ENCODE measurements at places on chromosomes 6 and 20.
A peak's percentile ranks its signal among the peaks of the same experiment; 100 is the strongest.

DNA sequence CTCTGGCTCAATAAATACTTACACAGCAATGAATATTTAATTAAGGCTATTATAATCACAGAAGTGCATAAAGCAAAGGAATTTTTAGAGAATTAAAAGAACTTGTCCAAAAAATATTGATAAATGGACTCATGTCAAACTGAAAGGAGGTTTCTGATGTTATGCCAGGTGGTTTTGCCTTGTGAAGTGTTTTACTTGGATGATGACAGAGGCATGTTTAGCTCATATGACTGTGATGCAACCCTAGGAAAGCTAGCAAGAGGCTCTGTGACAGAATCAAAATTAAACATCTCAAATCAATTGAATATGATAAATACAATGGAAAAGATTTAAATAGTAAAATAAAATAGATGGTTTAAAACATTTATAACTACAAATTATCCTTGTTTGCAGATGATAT, 137.3 kb downstream of the TMEM200A start:
- DNase-seq = no peak

GRCh38 chr20:39800548-39800947, 838.4 kb downstream of the DHX35 start:
- DNase-seq = no peak

GRCh38 chr6:82612475-82613039, 248.9 kb downstream of the TPBG start:
- no peak for DNase-seq

GRCh38 chr20:60816901-60817300, 435.2 kb upstream of the CDH4 start:
- DNase-seq = no peak

GRCh38 chr6:130381012-130381411, 15.2 kb downstream of the TMEM200A start:
- no peak for DNase-seq

GRCh38 chr6:108559884-108560462, 744 bp upstream of the FOXO3 start:
- DNase-seq = no peak

GRCh38 chr20:49394264-49394663, 88.2 kb downstream of the KCNB1 start:
- DNase-seq = no peak

DNA sequence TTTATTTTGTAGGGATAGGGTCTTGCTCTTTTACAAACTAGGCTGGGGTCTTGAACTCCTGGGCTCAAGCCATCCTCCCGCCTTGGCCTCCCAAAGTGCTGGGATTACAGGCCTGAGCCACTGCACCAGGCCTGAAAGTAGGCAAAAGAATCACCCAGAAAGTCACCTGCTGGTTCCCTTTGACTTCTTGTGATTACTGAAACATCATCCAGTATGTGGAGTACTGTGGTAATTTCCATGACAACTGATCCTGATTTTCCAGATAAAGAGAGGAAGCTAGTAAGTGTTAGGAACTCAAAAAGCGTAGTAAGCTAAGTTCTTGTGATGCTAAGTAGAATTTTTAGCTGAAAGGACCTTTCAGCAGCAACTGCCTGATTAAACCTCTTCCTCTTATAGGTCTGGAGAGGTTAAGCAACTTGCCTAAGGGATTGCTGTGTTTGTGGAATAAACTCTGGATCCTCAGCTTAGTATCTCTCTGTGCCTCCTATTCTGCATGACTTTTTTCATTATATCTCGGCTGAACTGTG, 16.8 kb downstream of the RALY start:
- DNase-seq = no peak

- no peak for DNase-seq
Observed at GRCh38 chr6:140774080-140774505, 1358.6 kb upstream of the GJE1 start.

- DNase-seq = no peak
Observed at GRCh38 chr6:136901212-136901784, 20.8 kb upstream of the SLC35D3 start.

- DNase-seq = no peak
Observed at GRCh38 chr20:10487142-10488136, 52.3 kb downstream of the SLX4IP start.

GRCh38 chr6:43313813-43314212, 5.2 kb upstream of the CRIP3 start:
- no peak for DNase-seq

- no peak for DNase-seq
Observed at GRCh38 chr20:49690899-49691620, 22.6 kb downstream of the B4GALT5 start.

GRCh38 chr6:11766589-11767450, 11.8 kb downstream of the ADTRP start:
- DNase-seq = no peak

GRCh38 chr6:26571592-26572296, 25.0 kb upstream of the ABT1 start:
- no peak for DNase-seq

- no peak for DNase-seq
Observed at GRCh38 chr20:1467355-1468116, 887 bp upstream of the NSFL1C start.

GRCh38 chr6:152587473-152587872, 49.7 kb downstream of the SYNE1 start:
- DNase-seq = no peak

GRCh38 chr6:152048921-152049320, 241.4 kb downstream of the ESR1 start:
- no peak for DNase-seq

DNA sequence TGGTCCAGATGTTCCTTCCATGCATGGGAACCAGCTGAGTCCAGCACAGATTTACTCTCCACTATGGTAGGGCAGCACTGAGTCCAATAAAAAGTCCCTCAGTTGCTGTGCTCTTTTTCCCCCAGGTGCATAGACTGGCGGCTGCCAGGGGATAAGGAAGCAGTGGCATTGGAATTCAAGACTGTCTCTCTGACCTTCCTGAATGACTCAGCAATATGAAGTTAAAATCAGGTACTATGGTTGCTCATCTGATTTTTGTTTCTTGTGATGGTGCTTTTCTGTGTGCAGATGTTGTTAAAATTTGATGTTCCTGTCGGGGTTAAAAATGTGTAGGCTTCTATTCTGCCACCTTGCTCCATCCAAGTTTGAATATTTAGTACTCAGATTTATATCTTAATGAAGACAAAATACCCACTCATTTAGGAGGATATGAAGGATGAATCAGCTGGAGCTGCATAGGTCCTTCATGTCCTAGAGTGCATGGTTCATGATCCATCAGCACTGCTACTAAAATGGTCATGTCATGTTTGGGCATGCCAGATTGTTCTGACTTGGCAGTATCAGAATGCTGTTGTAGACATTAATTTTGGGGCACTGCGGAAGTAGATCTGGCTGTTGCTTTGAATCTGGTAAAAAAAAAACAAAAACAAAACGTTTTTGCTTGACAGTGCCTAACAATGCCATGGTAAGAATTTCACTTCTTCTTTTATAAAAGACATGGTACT, 321.2 kb upstream of the MAP3K7 start:
- DNase-seq = no peak

GRCh38 chr6:56571605-56572004, 71.1 kb downstream of the DST start:
- DNase-seq = no peak

GRCh38 chr20:47821481-47822100, 36.3 kb upstream of the SULF2 start:
- no peak for DNase-seq

DNA sequence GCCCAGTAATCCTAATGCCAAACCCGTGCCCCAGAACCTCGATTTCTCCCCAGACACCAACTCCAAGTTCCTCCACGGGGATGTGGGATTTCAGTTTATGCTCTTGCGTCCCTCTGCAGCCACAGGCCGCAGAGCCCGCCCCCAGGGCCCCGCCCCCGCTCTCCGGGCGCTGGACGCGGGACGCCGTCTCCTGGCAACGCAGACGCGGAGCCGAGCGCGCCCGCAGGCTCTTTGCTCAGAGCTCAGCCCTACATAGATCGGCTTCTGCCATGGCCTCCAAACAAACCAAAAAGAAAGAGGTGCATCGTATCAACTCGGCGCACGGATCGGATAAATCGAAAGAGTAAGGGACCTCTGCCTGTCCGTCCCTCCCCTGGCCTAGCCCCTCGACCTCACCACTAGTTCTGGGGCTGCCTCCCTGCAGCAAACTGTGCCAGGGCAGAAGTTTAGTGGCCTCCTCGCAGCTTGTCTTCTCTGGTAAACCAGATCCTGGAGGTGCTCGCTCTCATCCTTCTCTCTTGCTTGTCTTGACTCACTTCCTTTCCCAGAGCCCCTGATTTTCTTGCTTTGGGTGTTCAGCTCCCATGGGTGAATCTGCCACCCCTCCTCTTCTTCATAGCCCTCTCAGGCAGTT, at the start of gene ADGB:
ADGB (plus strand) TSS at position 201 of the 634 bp plus-strand sequence; CDS start at position 270, 69 bp downstream.
- DNase-seq = peak; percentile 3

DNA sequence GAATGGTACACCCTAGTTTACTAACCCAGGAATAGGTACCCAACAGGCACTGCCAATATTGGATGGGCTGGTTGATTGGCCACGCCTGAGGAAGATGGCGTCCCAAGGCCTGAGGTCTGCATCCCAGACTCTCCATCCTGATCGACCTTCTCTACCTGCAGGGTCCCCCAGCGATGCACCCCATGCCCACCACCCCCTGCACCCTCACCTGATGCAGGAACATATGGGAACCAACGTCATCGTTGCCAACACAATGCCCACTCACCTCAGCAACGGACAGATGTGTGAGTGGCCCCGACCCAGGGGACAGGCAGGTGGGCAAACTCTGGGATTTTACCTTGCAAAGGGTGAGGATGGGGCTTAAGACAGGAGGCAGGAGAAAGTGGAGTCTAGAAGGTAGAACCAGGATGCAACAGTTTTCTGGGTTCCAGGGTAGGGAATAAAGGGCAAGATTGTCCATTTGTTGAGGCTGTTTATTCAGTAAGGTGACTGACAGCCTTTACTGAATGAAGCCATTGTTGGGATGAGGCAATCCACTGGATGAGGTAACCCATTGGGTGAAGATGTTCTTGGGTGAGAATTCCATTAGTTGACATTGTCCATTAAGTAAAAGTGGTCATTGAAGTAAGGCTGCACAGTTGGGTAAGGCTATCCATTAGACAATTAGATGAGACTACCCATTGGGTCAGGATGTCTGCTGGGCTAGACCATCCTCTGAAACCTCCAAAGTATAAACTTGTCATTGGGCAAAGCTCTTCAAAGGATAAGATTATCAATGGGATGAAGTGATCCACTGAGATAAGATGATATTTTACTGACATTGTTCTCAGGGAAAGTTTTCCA, 47.3 kb upstream of the TTPAL start:
- no peak for DNase-seq

GRCh38 chr6:106671651-106672050, 42.3 kb downstream of the QRSL1 start:
- no peak for DNase-seq

DNA sequence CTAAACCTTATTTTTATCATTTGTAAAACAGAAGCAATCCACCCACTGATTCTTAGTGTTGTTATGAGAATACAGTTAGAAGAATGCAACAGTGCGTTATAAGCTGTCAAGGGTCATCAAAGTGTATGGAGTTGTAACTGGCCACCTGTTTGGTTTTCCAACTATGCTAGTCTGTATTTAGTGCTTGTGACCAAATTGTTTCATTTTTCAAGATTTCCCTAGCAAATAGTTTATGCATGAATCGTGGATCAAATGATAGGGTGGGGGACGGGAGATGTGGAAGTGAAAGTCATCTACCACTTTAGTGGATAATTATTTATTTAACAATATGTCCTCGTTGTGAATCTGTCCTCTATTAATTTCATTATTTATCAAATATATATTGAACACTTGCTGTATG, 175.4 kb upstream of the HDDC2 start:
- no peak for DNase-seq

GRCh38 chr20:17542993-17543412, 11.8 kb upstream of the BFSP1 start:
- DNase-seq = no peak

GRCh38 chr6:147741389-147741788, 232.9 kb downstream of the SAMD5 start:
- no peak for DNase-seq

DNA sequence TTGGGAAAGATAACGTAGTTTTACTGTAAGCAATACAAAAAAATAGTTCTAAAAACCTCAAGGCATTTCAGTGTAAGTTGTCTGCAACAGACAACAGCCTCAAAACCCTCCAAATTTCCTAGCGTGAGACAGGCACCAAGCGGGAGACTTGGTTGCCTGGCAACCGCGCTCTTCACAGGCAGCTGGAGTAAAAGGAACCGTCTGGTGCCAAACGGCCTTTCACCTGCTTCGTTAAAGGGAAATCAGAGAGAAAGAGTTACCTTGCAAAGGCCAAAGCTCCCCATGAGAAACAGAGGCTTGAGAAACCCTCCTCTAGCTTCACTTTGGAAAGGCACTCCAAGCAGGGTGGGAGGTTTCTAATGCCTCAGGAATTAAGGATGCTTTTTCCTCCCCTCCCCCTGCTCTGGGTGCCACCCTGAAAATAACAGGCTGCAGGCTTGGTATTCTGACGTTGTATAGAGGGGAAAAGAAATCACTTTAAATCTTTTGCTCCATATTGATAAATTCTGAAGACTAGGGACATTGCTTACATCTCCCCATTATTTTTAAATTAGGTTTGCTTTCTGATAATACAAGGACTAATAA, 129.7 kb upstream of the UFL1 start:
- DNase-seq = no peak

DNA sequence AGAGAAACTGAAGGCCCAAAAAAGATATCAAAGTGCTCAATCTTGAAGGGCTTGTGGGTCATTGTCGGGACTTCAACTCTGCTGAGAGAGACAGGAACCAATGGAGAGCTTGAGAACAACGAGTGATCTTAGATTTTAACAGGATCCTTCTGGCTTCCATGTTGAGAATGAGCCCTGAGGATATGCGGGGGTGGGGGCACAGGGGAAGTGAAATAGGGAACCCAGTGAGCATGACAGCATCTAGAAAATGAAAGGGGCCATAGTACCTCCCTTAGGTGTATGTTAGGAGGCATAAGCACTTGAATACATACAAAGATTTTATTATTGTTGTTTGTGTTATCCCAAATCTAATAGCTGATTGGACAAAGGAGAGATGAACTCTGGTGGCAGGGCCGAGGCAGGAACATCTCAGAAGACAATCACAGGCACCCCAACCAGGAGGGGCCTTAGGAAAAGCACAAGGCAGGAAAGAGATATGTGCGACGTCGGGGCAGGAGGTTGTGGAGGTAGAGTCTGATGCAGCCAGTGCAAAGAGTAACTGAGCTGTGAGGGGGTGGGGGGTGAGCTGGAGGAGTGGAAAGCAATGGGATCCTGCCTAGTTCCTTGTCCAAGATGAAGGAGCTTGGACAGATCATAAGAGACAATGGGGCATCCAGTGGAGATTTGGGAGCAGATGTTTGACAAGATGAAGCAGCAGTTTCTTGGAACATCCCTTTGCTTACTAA, 10.4 kb downstream of the TGM6 start:
- DNase-seq = no peak

GRCh38 chr6:63346217-63346835, 26.5 kb upstream of the LGSN start:
- no peak for DNase-seq

DNA sequence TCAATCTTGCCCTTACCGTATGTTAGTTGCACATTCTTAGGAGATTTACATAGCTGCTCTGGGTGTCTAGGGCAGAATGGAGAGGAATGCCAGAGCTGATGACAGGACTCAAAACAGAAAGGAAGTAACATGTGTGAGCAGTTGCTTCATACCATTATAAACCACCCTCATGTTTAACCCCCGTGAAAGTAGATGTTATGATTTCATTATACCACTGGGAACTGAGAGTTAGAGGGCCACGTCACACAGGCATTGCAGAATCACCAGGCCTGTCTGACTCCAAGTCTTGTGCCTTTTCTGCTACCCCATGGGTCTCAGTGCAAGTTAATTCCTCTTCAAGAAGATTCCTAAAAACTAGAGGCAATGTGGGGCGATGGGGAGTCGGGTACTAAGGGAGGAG, 23.5 kb upstream of the SIM1 start:
- no peak for DNase-seq

GRCh38 chr20:36712775-36713174, 33.1 kb downstream of the NDRG3 start:
- DNase-seq = no peak

Measured in stimulated activated CD8-positive, alpha-beta memory T cell treated with anti-CD3 and anti-CD28 coated beads, Interleukin-2, amount 100 ng/mL, for 48 hours (primary cell).